Stimulated activated CD4-positive, alpha-beta T cell treated with anti-CD3 and anti-CD28 coated beads, TNF-alpha, amount 100 ng/mL, for 4 hours (primary cell): ENCODE measurements at places on chromosomes 1 and 21.
A peak's percentile ranks its signal among the peaks of the same experiment; 100 is the strongest.

DNA sequence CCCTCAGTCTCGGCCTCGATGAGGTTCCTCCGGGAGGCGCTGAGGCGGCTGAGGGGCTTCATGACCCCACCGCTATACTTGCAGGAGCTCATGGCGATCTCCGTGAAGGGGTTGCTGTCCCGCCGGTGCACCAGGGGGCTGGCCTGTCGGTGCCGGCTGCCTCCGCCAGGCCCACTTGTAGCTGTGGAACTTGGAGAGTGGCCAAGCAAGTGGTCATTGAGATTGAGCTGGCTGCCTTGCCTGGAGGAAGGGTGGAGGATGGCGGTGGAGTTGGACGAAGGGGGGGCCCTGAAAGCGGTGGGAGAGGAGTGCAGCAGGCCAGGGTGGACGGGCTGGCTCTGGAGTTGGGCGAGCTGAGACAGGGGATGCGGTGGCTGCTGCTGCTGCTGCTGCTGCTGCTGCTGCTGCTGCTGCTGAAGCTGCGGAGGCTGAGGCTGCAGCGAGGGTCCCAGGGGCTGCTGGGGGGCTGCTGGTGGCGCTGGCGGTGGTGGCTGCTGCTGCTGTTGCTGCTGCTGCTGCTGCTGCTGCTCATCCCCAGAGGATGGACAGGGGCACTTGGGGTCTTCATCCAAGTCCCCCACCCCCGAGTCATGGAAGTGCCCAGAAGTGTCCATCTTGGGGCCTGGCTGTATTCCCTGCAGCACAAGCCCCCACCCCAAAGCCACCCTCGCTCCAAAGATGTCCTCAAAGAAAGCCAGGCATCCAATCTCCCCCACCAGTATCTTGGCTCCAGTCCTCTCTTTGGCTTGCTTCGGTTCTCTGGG lies 548 bp downstream of the KCNN3 start:
- DNase-seq: no peak

DNA sequence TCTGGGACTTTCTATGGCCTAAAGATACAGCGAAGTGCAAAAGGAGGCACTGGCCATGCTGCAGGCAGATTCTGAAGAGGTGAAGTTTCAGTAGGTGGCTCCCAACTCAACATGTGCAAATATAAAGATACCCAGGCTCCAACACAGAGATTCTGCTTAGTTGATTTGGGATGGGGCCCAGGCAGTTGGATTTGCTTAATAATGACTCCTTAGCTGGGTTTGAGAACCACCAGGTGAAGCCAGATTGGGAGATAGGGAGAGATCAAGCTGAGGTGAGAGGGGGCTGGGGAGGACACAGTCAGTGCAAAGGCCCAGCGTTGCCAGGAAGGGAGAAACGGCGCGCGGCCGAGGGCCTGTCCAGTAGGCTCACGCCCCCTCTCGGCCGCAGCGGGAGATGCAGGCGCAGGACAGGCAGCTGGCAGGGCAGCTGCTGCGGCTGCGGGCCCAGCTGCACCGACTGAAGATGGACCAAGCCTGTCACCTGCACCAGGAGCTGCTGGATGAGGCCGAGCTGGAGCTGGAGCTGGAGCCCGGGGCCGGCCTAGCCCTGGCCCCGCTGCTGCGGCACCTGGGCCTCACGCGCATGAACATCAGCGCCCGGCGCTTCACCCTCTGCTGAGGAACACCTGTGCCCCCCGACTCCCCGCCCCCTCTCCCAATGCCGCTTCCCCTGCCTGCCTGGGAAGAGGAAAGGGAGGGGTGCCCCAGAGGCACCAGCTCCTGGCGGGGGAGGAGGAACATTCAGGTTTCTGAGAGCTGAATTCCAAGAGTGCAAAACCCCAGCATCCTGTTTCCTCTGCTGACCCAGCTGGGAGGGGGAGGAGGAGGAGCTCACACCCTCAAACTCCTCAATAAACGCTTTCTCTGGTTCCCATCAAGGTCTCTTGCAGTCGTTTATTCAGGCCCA lies 1.2 kb downstream of the FAM167B start:
- DNase-seq: peak; percentile 65

- DNase-seq: no peak
Observed at GRCh38 chr1:214850432-214851050, 232.0 kb upstream of the KCNK2 start.

GRCh38 chr1:200294241-200294640 lies 115.6 kb downstream of the ZNF281 start:
- DNase-seq: no peak

DNA sequence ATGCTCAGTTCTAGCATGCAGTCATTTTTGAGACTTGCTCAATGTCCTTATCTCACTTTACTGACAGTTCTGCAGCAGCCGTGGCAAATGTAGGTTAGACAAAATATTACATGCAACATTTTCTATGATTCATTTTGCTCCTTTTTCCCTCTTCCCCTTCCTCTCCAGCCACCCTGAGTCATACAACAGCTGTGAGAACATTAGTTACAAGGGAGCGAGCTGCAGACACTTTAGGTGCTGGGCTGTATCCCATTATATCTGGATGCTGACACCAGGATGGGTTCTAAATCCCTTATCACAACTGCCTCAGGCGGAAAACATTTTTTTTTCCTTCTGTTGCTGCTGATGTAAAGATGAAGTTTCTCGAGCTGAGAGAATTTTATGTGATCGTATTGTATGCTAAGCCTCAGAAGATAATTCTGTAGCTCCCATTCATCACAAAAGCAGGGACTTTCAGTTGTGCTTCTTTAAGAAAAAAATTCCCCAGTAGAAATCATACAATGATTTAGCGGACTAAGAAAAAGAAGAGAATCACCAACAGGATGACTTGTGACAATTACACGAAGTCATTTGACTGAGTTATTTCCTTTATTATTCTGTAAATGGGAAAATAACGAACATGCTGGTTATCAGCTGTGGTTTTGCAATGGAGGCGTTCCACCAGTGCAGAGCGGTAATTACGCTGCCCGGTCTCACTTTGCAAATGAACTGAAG lies 345.0 kb downstream of the DISC1 start:
- DNase-seq: no peak

- no peak for DNase-seq
Observed at GRCh38 chr21:34704119-34704518, 35.3 kb downstream of the CLIC6 start.
